ENCODE measurements at places on chromosomes 5 and 9. TPM values are rescaled to one million over a fixed set of nuclear protein-coding genes. Genes with fewer than 3 reads are reported as not detected.

- DNase-seq, result no peak
Observed at GRCh38 chr9:133347515-133347984, 381 bp downstream of the MED22 start.

- no peak for DNase-seq
Observed at GRCh38 chr9:14158916-14159315, 155.0 kb downstream of the NFIB start.

MAPKAP1 gene
- 115 TPM for total RNA-seq

DNA sequence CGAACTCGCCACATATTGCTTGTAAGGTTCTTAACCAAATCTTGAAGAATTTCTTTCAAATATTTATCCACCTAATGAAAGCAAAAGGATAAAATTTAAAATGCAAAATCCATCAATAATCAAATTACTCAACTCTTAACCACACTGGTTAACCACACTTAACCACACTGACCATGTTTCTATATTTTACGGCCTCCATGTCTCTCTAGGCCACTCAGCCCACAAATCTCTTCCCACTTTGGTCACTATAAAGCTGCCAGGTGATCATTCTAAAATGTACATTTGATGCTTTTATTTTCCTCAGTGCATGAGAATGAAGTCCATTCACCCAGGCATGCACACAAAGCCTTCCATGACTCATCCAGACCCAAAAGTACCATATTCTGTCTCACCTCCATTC, 56.4 kb upstream of the OR2K2 start:
- DNase-seq, result no peak

ALAD gene
- total RNA-seq, result 52.8 TPM

DNA sequence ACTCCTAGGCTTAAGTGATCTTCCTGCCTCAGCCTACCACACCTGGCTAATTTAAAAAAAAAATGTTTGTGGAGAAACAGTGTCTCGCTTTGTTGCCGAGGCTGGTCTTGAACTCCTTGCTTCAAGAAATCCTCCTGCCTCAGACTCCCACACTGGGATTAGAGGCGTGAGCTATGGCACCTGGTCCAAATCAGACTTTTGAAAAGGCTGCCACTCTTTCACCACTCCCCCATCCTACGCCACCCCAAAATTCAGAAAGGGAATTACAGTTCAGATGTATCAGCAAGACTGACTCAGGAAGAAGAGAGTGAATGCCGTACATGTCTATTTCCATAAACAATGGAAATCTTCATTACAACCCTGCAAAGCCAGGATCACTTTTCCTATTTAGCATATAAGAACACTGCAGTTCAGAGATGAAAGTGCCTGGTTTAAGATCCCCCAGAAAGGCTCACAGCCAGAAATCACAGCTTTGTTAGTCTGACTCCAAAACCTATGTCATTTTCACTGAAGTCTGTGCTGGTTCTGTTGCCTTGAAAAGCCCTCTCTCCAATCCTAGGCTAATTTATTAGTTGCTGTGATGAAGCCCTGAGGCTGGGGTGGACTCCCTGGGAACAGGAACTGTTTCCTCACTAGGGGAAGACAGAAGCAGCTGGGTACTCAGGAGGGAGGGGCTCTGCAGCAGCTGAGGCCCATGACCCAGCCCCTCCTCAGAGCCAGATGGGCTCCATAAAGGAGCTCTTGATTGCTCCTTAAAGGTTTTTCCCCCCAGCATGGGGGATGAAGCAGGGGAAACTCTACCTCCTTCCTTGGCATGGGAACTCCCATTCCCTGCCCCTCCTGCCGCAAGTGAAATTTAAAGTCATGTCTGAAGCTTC, 3.1 kb downstream of the FBLL1 start:
- no peak for DNase-seq

All from testis (tissue), 5 donors.